Adipocyte (in vitro differentiated cells): ENCODE measurements at places on chromosomes 12 and 14.

DNA sequence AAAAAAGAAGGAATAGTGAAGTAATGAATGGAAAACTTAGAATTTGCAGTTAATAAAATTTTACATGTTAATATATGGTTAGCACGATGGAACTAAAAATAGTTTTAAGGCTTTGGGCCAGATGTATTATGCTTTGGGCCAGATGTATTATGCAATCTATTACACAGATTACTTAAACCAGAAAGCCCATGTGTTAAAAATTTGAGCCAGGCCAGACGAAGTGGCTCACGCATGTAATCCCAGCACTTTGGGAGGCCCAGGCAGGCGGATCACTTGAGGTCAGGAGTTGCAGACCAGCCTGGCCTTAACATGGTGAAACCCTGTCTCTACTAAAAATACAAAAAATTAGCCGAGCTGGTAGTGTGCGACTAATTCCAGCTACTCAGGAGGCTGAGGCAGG, 17.2 kb downstream of the IFT81 start:
- DNase-seq: peak; percentile 90

DNA sequence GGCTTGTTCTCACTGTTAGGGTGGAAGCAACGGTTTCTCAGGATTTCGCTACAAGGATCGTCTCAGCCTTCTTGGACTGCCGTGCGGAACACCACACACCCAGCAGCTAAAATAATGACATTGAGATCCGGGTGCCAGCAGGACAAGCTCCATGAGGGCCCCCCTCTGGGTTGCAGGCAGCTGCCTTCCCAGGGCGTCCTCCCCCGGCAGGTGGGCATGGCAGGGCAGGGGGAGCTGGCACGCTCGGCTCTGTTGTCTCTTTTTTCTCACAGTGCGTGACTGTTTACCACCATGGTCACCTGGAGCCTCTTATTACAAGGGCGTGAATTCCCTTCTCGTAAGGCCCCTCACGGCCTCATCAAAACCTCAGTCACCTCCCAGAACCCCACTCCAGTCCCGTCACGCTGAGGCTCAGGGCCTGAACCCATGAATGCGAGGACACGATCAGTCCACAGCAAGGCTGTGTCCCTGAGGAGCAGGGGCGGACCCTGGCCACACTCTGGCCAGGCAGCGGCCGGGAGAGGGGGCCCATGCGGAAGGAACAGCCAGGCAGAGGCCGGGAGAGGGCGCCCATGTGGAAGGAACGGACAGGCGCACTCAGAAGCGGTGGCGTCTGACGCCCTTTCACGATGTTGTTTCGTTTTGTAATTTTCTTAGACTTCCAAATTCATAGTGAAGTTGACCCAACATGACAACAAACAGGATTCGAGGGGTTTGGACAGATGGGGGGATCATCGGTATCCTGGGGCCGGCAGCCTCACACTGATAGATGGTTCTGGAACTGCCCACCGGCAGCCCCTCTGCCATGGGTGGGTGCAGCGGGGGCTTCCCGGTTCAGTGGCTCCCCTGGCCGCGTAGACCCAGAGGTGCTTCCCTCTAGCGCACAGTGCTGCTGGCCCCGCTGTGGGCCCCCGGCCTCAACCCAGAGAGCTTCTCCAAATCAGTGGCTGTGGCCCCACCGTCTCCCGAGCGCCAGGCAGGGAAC, 10.0 kb downstream of the LRCOL1 start:
- DNase-seq: peak; percentile 65

DNA sequence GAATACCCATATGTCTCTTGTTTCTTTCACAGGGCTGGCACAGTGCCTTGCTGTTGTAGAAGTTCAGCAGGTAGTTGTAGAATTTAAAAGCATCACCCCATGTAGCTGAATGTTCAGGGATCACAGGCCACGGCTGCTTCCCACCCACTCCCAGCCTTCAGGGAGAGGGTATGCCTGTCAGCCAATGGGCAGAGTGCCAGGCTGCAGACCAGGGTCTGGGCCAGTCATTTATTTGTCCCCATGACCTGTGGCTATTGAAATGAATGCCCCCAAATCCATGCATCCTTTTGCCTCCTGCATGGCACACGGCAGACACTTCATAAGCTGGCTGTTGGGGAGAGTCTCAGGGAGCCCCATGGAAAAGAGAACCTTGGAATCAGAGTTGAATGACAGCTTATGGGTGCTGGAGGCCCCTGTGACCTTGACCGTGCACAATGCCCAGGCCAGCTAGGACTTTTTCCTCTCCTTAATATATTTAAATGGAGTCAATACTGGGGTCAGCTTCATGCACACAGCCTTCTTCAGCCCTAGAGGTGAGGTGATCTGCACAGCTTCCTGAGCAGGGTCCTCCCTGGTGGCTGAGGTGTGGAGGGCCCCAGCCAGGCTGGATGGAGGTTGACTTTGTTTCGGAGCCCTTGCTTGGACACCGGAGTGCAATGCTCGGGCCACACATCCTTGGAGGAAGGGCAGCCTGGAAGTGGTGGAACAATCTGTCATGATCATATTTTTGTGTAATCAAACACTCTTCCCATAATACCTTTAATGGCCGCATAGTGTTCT, 45.3 kb downstream of the PRMT8 start:
- DNase-seq: no peak

GRCh38 chr14:49997991-49998390, 105.1 kb downstream of the ARF6 start:
- DNase-seq: no peak

DNA sequence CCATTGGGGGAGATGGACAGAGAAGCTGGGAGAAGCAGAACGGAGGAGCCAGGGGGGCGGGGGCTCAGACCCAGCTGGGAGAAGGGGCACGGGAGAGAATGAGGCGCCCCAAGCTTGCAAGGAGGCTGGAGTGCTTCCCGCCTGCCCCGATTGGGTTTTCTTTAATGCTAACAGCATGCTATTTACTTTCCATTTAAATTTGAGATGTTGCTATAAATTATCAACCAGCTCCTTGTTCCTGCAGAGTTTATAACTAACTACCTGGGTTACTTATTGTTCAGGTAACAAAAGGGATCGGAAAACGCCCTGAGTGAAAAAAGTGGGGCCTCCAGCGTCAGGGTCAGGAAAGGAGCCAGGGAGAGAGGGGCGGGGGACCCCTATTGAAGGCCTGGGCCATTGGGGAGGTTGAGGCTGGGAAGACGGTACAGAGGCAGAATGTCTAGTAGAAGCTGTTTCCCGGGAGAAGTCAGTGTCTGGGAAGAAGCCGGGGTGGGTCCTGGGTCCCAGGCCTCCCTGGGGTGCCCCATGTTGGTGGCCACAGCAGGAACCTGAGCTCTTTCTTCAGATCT, 2.5 kb downstream of the HNF1A start:
- DNase-seq: no peak

DNA sequence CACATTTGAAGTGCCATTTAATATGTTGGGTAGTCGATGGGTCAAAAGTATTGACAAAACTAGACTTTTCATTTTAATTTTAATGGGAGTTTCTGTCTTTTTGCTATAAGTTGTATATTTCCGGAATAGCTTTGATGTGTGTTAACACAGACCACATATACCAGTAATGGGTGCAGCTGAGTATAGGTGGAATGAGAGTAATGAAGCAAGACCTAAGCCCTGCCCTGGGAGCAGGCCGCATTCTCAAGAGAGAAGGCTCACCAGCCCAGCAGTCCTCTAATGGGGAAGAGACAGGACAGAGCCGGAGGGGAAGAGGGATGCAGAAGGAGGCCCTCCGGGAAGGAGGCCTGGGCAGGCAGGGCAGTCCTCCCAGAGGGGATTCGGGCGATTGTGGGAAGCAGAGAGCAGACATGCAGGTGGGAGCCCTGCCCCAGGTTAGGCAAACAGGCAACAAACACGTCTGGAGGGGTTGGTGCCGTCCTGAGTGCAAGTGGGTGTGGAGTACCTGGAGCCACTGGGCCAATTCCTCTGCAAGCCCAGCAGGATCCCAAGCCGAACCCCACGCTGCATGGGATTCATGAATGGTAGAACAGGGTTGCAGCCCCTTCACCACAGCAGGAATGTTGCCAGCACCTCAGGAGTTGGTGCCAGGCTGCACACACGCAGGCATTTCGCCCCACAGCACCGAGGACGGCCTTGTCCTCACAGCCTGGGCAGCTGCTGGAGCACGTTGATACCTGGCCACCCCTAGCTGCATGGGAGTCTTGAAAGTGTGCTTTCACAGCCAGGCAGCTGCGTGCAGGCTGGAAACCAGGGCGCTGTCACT, 7.8 kb downstream of the CKB start:
- no peak for DNase-seq

DNA sequence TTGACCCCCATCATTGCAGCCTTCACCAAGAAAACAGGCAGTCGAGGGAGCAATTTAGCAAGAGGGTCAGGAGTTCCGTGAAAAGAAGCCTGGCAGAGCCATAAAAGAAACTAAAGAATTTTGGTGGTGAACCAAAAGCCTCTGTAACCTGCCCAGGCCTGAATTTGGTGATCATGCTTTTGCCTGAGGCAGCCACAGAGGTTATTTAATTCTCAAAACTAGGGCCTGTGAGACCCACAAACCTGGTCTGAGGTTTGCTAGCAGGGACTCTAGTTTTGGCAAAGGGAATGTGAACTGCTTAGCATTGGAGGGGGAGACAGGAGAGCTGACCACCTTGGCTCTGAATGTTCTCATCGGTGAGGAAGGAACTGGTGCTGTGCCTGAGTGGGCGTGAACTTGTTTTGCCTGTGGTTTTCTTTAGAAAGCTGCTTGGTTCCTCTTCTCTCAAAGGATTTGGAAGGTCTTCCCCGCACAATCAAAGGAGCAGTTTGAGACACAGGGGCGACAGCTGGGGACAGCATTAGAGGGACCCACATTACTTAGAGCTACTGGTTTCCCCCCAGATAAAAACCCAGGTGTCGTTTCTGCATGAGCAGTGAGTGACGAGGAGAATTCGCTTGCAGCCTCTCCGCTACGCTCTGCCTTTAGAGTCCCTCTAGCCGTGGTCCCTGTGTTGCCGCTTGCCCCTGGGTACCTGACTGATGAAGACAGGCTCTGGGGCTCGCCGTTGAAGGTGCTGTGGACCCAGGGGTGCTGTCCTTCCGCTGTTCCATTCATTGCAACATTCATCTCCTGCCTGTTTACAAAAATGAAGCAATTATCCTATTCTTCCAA, 12.6 kb upstream of the WNT5B start:
- no peak for DNase-seq

DNA sequence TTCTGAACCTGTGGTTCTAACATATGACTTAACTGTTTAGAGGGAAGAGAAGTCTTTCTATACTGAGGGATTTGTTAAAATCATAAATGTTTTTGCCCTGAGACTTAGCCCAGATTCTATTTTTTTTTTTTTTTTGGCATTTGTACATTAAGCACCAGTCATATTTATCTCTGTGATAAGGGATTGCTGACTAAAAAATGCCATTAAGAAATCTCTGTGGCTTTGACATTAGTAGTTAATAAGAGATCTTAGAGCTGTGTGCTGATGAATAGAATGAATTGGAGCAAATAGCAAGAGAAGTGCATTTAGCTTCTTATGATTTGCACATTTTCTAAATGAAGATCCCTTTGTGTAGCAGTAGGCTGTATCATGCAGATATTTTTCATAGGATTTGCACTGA, 32.5 kb downstream of the NFYB start:
- DNase-seq: no peak

DNA sequence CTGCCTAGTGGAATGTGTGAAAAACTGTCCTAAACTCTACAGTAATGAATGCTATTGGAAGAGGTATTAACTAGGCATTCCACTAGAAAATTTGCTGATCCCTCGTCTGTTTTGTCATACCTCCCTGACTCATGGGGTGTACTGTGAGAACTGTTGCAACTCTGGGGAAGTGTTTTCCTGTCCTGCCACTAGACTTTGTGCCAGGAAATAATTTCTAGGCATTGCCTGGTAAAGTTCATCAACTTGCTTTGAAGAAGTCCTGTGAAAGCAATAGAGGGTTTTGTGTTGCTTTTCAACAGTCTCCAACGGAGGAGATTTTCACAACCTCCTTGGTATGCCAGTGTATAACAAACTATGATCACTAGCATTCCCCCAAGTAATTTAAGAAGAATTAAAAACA, 139.9 kb downstream of the AKAP6 start:
- peak; percentile 91 for DNase-seq

- DNase-seq: no peak
Observed at GRCh38 chr14:66939409-66939808, 249.8 kb upstream of the GARIN2 start.
